ENCODE measurements at places on chromosomes 4 and X.

- DNase-seq: no peak
Measured at GRCh38 chr4:70589785-70590184, 2.3 kb upstream of the AMBN start.

GRCh38 chrX:29952016-29952415, 263.3 kb upstream of the MAGEB2 start:
- no peak for DNase-seq

GRCh38 chrX:106748377-106748776, 21.9 kb downstream of the RNF128 start:
- DNase-seq: no peak

- DNase-seq: no peak
Measured at GRCh38 chr4:121209171-121209570, 45.0 kb upstream of the TNIP3 start.

DNA sequence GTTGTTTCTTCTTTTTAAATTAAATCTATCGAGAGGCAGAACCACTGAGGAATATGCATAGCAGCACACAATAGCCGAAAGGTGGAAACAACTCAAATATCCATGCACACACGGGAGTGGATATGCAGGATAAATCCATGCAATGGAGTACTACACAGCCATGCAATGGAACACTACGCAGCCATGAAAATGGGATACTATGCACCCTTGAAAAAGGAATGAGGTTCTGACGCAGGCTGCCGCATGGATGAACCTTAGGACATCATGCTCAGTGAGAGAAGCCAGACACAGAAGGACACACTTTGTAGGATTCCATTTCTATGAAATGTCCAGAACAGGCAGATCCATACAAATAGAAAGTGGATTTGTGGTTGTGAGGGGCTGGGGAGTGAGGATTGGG, 18.4 kb upstream of the P2RY8 start:
- no peak for DNase-seq

All from erythroblast (primary cell).